ENCODE measurements at places on chromosomes 5 and 9.

DNA sequence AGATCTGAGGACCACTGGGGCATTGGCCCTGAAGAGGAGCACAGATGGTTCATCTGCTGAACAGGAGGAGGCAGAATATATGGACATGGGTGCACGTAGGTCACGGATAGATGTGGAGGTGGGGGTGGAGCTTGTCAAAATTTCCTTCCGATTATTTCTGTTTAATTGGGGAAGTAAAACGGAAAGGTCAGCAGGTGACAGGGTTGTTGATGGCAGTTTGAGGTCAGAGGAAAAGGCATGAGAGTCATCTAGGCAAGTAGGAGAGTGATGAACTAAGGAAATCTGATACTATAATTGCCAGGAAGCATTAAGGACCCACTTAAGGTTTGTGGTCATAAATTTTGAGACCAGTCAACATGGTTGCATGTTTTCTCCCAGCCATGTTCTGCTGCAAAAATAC, 8.4 kb upstream of the FAM81B start:
- DNase-seq, result no peak

DNA sequence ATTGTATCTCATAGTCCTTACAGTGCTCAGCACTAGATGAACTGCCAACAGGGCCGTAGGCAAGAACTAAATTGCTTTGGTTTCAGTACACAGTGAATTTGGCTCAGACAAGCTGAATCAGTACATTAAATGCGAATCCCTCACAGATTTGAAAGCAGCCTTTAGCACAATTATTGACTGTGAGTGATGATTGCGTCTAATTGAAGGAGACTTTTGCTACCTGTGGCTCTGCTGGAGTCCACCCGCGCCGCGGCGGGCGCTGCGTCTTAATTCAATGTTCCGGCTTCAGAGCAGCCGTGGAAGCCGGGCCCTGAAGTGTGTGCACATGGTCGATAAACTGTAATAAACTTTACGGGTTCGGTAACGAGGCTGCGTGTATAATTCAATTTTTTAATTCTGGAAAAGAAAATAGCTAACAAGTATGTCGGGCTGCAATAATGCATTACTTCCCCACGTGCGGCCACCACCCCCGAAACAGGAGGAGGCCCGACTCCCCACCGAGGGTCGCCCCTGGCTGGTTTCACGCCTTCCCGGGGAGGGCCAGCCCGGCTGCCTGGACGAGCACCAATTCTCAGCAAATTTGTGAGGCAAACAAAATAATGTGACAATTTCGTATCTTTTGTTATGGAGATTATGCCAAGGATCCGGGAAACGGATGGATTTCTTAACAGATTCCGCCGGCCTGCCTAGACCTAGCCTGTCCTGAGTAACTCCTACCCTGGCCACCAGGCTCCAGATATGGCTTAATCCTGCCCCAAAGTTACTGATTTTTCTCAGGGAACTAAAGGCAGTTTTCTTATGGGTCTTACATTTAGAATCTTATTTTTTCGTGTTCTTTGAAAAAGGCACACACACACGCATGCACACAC, 269.4 kb upstream of the IRX1 start:
- no peak for DNase-seq

- DNase-seq, result no peak
Measured at GRCh38 chr5:132689513-132689912, 15.7 kb downstream of the IL4 start.

- no peak for DNase-seq
Measured at GRCh38 chr9:97970165-97970564, 13.0 kb upstream of the ANP32B start.

DNA sequence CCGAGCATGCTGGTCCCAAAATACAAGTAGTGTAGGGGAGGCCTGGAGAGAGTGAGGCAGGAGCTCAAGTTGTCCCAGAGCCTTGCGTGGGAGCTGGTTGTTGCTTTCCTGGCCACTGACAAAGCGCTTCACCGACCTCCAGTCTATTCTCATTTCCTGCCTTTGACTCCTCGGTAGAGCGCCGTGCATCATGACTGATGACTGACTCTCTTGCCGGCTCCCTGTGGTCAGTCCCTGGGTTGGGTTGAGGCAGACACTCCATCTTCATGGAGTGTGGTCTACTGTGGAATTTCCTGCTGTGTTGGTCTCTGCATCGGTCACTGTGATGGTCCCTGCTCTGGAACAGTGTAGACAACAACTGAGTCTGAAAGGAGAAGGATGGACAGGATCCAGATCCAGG, 175.1 kb upstream of the S1PR3 start:
- DNase-seq, result no peak

DNA sequence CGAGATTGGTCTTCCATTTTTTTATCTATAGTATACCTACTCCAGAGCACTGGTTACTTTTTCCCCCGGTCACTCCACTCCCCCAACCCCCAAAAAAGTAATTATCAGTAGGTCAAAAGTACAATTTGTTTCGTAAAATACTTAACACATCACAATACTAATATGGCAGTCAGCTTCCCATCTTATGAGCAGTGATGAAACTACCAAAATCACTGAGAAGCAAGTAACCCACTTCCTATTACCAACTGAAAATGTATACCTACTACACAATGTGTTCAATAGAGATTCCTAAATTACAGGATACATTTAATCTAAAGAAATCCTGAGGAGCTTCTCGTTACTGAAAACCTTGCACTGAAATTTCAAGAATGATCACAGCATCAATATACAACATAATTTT, 1.9 kb downstream of the CERT1 start:
- no peak for DNase-seq

DNA sequence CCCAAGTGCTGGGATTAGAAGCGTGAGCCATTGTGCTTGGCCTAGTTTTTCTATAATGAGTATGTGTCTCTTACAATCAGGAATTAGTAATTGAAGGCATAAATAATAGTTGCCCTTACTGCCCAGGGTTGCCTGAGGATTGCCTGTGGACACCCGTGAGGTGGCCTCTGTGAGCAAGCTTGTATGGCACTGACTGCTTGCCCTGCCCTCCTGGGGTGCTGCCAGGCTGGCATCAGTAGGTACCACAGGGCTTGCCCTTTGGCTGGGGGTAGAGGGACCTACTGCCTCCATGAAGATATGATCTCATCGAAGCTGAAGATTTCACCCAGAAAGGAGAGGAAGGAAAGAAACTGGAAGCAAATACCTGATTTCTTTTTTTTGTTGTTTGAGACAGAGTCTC, 23.8 kb upstream of the PHF19 start:
- DNase-seq, result no peak

All from hippocampal formation (tissue), 2 donors.